ENCODE measurements at places on chromosomes 2 and 18. TPM values are rescaled to one million over a fixed set of nuclear protein-coding genes. Genes with fewer than 3 reads are reported as not detected.
A peak's percentile ranks its signal among the peaks of the same experiment; 100 is the strongest.

DNA sequence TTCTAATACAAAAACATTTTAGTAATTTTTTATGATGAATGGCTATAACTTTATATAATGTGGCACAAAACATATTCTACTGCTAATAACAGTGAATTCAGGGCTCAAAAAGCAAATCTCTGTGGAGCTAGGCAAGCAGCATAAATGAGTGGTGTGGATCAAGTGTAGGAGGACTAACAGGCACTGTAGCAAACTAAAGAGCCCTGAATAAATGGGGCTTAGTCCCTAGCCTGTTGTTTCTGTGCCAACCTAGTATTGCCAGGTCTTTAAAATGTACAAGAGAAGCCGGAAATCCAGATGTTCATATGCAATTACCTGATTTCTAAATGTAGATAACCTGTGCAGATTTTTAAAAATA, 18.5 kb downstream of the REL start:
- no peaks in the 10 kb centered on the region for H3K27me3 ChIP-seq
- H3K36me3 ChIP-seq = peaks cover 82% of the 10 kb centered on the region
- peak overlapping the region; percentile 78 for H3K27ac ChIP-seq
- DNase-seq = no peak
- H3K4me1 ChIP-seq = peaks cover 44% of the 10 kb centered on the region

DNA sequence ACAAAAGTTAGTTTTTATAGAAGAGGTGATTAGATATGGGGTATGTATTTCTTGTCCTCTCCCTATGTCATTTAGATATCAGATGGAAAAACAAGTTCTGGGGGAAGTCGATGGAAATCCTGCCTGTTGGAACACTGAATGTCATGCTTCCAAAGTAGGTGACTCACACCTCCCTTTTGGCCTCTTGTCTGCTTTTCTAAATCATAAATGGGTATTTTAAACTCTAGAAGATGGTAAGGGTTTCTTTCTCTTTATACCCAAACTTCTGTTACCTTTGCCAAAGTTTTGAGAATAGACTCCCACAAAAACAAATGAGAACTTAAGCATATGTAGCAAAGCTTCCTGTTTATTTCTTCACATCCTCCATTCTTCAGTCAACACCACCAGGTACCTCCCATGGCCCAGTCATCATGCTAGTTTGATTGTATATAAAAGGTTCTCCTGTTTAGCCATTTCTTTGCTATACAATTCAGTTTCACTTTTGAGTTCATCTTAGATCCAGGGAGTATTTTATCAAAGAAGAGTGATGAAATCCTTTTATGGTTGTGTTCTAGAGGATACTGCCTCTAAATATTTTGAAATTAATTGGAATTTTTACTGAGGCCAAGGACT, 63.9 kb downstream of the PRKRA start:
- no peaks in the 10 kb centered on the region for H3K36me3 ChIP-seq
- DNase-seq = no peak
- H3K4me1 ChIP-seq = no peaks in the 10 kb centered on the region
- no peak overlapping the region for H3K4me3 ChIP-seq
- H3K27ac ChIP-seq = no peak overlapping the region

- DNase-seq = no peak
- no peaks in the 10 kb centered on the region for H3K36me3 ChIP-seq
- H3K4me3 ChIP-seq = no peak overlapping the region
- H3K4me1 ChIP-seq = no peaks in the 10 kb centered on the region
Observed at GRCh38 chr2:215579809-215580208, 143.9 kb upstream of the FN1 start.

The DYNAP gene
- total RNA-seq = not detected

GRCh38 chr2:114294741-114295140, 147.7 kb upstream of the DPP10 start:
- H3K4me1 ChIP-seq = no peaks in the 10 kb centered on the region
- no peaks in the 10 kb centered on the region for H3K36me3 ChIP-seq
- no peak overlapping the region for H3K4me3 ChIP-seq
- peaks cover 6% of the 10 kb centered on the region for H3K27me3 ChIP-seq

DNA sequence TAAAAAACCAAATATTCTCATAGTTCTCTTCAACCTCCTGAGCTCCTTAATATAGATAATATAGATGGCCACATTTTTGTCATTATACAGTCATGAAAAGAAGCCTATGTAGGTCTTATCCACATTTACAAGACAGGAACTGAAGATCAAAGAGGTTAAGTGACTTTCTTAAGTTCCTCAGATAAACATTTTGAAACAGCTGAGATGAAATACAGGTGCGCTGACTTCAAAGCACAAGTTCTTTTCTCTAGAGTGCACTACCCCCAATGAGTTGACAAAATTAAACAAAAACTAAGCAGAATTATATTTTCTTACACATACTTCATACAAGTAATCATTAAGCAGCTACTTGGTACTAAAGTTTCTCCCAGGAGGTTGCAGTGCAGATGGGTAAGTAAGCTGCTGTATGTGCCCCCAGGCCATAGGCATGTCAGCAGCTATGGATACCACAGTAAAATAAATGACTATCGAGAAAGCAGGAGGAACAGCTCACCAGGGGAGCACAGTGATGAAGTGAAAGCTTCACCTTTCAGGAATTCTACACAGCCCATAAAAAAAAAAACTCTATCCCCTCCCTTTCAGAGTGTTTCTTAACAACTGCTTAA, 199.8 kb downstream of the DPP10 start:
- no peak overlapping the region for H3K4me3 ChIP-seq
- DNase-seq = no peak
- H3K27ac ChIP-seq = no peak overlapping the region
- H3K4me1 ChIP-seq = no peaks in the 10 kb centered on the region
- no peaks in the 10 kb centered on the region for H3K36me3 ChIP-seq

The CCDC150 gene
- total RNA-seq = 2.6 TPM

DNA sequence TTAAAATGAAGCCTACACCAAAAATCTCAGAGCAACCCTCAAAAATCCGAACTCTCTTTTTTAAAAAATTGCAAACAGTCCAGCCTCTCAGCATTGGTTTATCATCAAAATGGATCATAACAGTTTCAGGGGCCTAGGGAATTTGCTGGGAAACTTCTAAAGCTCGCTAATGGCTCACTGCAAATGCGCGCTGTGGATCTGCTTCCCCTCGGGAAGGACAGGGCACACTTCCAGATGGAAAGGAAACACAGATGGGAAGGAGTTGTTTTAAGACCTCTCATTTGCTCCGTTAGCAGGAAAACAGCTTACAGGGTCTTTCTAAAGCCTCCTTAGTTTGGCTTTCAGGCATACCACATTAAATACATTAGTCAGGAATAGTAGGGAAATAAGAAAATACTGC, 27.2 kb downstream of the FECH start:
- no peak for DNase-seq
- H3K36me3 ChIP-seq = peaks cover 28% of the 10 kb centered on the region
- peaks cover 4% of the 10 kb centered on the region for H3K4me1 ChIP-seq
- H3K4me3 ChIP-seq = no peak overlapping the region
- H3K27ac ChIP-seq = no peak overlapping the region

- H3K36me3 ChIP-seq = no peaks in the 10 kb centered on the region
- no peaks in the 10 kb centered on the region for H3K4me1 ChIP-seq
- DNase-seq = no peak
- no peak overlapping the region for H3K27ac ChIP-seq
Observed at GRCh38 chr18:50114448-50114847, 80.5 kb downstream of the MYO5B start.

- no peaks in the 10 kb centered on the region for H3K27me3 ChIP-seq
- no peaks in the 10 kb centered on the region for H3K36me3 ChIP-seq
- DNase-seq = no peak
- H3K27ac ChIP-seq = no peak overlapping the region
Observed at GRCh38 chr18:39840856-39841481, 2114.1 kb upstream of the PIK3C3 start.

GRCh38 chr2:54166121-54166773, 50.8 kb downstream of the ACYP2 start:
- no peak overlapping the region for H3K4me3 ChIP-seq
- no peak for DNase-seq
- H3K27ac ChIP-seq = no peak overlapping the region
- H3K4me1 ChIP-seq = no peaks in the 10 kb centered on the region

The EPB41L5 gene
- total RNA-seq = 29.4 TPM

The STARD6 gene
- total RNA-seq = not detected

The ASPRV1 gene
- 0.56 TPM for total RNA-seq

GRCh38 chr2:30484145-30484544, 37.1 kb downstream of the LCLAT1 start:
- H3K27ac ChIP-seq = no peak overlapping the region
- H3K4me3 ChIP-seq = no peak overlapping the region
- peaks cover 9% of the 10 kb centered on the region for H3K36me3 ChIP-seq

DNA sequence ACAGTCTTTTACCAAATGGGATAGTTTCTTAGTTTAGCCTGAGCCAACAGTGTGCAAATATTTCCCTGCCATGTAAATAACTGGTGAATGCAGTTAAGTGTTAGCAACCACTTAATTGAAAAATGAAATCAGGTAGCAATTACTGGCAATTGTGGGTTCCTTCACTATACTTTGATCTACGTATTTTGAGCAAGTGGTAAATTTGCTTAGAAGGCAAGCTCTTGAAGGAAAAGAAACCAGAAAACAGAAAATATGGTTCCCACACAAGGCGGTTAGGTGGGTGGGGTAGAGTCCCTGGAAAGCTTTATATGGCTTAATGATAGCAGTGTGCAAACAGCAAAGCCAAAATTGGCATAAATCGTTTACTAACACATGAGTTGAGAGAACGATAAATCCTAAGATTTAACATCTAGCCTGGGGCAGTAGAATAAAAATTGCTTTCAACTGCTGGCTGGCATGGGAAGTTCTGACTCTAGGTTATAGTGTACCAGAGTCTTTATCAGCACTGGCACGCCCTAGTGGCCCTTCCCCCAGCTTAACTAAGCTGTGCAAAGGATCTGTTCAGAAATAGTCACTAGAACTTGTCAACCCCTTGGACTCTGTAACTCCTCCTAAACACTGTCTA, 17.0 kb downstream of the SLC9A2 start:
- no peak for DNase-seq
- H3K4me1 ChIP-seq = no peaks in the 10 kb centered on the region
- no peaks in the 10 kb centered on the region for H3K36me3 ChIP-seq
- no peak overlapping the region for H3K4me3 ChIP-seq

The SCN7A gene
- total RNA-seq = not detected

- no peak for DNase-seq
- H3K36me3 ChIP-seq = no peaks in the 10 kb centered on the region
- H3K27me3 ChIP-seq = no peaks in the 10 kb centered on the region
Observed at GRCh38 chr2:34419856-34420255, 820.8 kb upstream of the FAM98A start.

DNA sequence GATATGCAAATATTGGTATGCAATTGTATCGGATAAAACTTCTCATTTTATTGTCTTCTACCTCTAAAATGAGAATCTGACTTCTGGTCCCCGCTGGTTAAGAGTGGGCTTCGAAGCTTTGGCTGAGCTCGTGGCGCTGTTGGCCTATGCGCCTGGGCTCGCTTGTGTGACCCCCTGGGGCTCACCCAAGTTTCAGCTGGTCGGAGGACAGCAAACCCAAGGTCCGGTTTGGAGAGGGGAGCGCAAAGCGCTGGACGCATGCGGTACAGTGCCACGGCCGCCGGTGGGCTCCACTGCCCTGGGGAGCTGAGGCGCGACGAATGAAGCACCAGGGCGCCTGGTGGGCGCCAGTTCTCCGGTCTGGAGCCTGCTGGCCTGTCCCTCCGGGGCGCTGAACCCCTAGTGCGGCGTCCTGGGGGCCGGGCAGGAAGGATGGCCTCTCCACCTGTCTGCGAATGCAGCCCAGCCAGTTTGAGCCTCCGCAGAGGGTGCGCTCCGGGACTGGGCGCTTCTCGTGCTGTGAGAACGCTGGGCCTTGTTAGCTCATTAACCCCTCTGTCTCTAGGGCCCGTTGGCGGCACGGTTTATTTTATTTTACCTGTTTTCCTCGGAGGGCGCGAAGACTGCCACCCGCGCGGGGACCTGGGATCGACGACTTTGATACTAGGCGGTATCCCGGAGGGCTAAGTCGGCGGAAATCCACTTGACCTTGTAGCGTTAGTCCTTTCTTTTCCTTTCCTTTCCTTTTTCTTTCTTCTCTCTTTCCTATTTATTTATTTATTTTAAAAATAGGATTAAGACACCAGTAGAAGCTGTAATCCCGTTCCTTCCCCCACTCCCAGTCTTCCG, 10.4 kb downstream of the MEIS1 start:
- H3K27ac ChIP-seq = no peak overlapping the region
- peaks cover 3% of the 10 kb centered on the region for H3K4me1 ChIP-seq
- peaks cover 44% of the 10 kb centered on the region for H3K27me3 ChIP-seq

The PMAIP1 gene
- total RNA-seq = 69.9 TPM

The DNPEP gene
- total RNA-seq = 89.0 TPM

DNA sequence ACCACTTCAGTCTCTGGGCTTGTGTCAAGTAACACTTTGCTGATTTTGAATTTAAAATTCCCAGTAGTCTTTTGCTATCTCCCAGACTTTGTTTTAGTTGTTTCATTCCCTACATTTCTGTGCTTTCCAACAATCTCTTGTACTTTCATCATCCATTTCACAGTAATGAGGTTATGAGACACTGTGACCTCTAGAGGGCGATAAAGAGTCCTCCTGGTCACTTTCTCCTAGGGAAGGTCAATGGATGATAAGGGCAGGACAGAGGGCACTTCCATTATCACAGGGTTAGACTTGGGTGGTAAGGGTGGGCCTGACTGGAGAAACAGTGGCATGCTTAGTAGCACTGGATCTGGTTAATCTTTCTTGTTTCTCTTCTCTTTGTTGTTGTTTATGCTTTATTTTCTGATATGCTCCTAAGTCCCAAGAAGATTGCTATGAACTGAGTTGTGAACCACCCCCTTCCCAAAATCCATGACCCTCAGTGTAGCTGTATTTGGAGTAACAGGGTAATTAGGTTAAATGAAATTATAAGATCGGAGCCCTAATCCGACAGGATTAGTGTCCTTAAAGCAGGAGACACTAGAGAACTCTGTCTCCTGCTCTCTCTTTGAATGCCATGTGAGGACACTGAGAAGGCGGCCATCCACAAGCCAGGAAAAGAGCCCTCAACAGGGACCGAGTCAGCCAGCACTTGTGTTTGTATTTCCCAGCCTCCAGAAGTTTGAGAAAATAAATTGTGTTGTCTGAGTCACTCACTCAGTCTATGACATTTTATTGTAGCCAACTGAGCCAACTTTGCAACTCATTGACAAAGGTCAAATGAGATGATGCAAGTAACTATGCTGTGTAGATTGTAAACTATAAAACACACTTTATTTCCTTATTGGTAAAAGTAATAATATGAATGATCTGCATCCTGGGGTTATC, 779.2 kb downstream of the CNTNAP5 start:
- no peak overlapping the region for H3K27ac ChIP-seq
- H3K4me3 ChIP-seq = no peak overlapping the region
- no peak for DNase-seq
- H3K4me1 ChIP-seq = no peaks in the 10 kb centered on the region
- H3K27me3 ChIP-seq = no peaks in the 10 kb centered on the region

The GCG gene
- not detected for total RNA-seq

- DNase-seq = no peak
- H3K27ac ChIP-seq = peak overlapping the region; percentile 93
- H3K4me3 ChIP-seq = peak overlapping the region; percentile 78
- peaks cover 70% of the 10 kb centered on the region for H3K4me1 ChIP-seq
- H3K36me3 ChIP-seq = peaks cover 3% of the 10 kb centered on the region
Observed at GRCh38 chr2:64946769-64947247, 42.4 kb upstream of the SLC1A4 start.

The RIT2 gene
- not detected for total RNA-seq
